ENCODE measurements at places on chromosomes 4 and X.

DNA sequence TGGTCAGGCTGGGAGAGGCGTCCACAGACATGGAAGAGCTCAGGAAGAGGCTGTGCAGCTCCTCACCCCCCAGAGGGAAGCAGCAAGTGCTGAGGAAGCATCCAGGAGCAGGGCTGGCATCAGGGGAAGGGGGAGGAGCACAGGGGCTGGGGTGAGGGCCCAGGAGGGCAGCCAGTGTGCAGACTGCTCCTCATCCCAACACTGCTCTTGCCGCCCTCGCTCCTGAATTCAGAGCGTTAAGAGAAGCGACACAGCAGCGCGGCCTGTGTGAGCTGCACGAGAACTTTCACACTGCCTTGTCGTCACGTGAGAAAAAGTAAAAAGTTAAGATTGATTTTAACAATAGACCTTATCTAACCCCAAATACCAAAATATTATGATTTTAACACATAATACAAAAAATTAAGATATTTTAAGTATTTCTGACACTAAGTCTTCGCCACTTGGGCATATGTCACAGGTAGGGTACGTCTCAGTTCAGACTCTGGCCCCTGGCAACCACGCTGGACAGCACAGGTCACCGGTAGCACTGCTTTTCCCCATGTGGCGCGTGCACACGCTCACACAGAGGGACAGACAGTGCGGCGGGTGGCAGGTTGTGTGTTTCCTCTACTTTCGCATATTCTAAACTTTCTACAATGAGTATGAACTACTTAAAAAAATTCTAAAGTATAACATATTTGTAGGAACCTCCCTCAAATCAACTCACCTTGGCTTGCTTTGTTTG, 19.7 kb downstream of the NOP14 start:
- DNase-seq: no peak

DNA sequence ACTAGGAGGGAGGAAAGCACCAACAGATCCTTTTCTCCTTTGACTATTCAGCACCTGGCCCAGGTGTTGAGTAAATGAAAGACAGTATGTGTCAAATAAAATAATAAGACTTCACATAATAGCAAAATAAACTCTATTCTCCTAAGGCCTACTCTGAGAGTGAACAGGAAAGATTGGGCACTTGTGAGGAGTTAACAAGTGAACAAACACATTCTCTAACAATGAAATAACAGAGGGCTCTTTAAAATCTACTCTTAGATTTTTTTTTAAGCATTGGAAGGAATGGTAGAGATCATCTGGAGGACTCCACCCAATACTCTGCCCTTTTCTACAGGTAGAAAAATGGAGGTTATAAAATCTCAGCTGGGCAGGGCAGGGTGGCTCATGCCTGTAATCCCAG, 39.1 kb upstream of the NOCT start:
- DNase-seq: no peak

DNA sequence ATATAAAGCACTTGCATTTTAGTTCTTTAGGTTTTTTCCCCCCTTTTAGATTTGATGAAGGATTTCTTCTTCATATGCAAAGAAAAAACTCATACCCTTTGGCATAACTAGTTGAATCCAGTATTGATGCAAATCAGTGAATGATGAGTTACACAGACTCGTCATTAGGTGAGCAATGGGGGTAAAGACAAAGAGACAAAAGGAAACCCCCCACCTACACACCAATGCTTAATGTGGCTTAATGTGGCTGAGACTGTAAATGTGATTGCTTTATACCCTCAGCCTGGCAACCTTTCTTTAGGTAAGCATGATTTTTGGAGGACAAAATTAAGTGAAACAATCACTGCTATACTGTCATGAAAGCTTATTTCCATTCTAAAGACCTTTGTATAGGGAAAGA, 39.5 kb downstream of the CD40LG start:
- no peak for DNase-seq

- no peak for DNase-seq
Measured at GRCh38 chr4:122434285-122434684, 22.2 kb downstream of the IL2 start.

GRCh38 chr4:174119051-174119450, 164.4 kb downstream of the FBXO8 start:
- DNase-seq: no peak

DNA sequence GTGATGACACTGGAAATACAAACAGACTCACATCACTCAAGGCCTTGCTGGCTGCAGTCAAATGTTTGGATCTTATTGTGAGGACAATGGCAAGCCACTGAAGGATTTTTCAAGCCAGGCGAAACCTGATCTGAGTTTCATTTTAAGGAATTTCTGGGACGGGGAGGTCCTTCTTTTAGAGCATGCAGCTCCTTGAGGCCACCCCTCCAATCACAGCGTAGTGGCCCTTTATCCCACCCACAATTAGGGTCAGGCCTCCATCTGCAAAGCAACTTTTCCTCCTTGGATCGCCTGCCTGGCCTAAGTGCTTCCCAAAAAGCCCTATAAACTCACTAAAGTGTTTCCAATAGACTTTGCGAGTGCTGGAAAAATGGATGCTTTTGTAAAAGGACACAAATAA, 115.5 kb downstream of the EFHC2 start:
- no peak for DNase-seq

DNA sequence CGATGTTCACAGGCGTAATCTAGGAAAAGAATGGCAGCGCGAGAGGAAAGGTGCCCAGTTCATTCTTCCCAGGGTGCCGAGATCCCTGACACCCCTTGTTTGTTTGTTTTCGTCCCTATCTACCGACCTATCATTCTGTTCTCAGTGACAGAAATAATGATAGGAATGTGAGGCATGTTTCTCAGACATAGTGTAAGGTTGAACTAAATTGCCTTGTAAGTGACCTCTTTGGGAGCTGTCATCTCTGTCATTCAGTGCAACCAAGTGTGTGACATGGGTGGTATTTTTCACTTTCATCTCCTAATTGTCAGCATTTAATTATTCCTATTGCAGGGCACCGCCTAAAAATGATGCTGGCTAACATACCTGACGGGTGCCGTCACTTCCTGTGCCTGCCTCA, 24.4 kb downstream of the CLDN22 start:
- DNase-seq: no peak

- no peak for DNase-seq
Measured at GRCh38 chr4:121272526-121272925, 108.3 kb downstream of the QRFPR start.

DNA sequence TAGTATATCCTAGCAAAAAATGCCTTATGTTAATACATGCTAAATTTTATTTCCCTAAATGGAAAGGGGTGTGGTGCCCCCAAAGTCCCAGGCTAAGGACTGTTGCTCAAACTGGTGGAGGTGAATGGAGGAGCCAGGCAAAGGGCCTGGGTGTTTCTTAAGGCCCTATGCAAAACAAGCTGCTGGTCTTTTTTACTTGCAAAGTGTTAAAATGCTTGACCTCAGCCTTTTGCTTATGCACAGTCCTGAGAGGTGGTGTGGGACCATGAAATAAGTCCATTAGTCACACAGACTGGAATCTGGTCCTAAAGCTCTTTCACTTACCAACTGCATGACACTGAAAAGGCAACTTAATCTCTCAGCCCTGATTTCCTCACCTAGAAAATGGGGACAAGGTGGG, 223.5 kb upstream of the MBNL3 start:
- DNase-seq: no peak

DNA sequence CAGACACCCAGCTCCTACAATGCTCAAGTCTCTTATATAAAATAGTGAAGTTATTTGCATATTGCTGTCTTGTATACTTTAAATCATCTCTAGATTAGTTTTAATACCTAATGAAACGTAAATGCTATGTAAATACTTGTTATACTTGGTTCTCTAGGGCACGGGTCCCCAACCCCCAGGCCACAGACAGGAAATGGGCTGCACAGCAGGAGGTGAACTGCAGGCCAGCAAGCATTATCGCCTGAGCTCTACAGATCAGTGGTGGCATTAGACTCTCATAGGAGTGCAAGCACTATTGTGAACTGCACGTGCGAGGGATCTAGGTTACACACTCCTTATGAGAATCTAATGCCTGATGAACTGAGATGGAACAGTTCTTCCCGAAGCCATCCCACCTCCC, 395.9 kb upstream of the EMCN start:
- no peak for DNase-seq

DNA sequence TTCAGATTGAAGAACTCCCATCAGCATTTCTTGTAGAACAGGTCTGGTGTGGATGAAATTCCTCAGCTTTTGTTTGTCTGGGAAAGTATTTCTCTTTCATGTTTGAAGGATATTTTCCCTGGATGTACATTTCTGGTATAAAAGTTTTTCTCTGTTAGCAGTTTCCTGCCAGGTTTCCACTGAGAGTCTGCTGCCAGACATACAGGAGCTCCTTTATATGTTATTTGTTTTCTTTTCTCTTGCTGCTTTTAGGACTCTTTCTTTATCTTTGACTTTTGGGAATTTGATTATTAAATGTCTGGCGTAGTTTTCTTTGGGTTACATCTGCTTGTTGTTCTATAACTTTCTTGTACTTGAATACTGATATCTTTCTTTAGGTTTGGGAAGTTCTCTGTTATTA, 486.5 kb downstream of the ARAP2 start:
- DNase-seq: no peak

GRCh38 chr4:85268961-85269360, 206.0 kb upstream of the ARHGAP24 start:
- no peak for DNase-seq

GRCh38 chrX:140733766-140734342, 24.3 kb downstream of the LINC00632 start:
- no peak for DNase-seq

DNA sequence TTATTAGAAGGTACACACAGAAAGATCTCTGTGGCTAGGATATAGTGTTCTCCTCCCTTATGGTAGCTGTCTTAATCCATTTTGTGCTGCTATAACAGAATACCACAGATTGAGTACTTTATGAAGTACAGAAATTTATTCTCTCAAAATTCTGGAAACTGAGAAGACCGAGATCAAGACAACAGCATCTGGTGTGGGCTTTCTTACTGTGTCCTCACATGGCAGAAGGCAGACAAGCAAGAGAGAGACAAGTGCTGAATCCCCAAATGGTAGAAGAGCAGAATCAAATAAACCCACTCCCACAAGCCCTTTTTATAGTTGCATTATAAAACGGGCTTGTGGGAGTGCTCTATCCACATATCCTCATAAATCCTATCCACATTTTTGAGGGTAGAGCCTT, 373.1 kb downstream of the GABRG1 start:
- no peak for DNase-seq

- DNase-seq: no peak
Measured at GRCh38 chrX:2871831-2872230, 43.1 kb downstream of the GYG2 start.

- no peak for DNase-seq
Measured at GRCh38 chr4:78542373-78542772, 9.2 kb upstream of the ANXA3 start.

- DNase-seq: no peak
Measured at GRCh38 chr4:681736-682451, 7.1 kb downstream of the SLC49A3 start.

DNA sequence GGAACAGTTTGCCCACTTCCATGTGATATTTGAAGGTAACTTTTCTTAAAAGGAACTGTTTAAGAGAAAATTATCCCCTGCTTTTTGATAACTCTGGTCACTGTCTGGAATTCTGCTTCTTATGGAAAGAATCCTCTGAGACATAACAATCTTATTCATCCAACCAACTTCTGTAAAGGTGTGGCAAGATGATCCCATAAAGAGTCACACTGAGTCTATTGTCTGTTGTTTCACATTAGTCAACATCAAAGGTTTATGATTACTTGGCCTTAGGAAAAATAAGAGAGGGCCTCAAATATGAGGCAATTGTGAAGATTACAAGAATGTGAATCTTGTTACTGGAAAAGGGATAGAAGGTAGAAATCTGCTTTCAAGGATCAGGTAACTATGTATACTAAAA, 88.0 kb upstream of the MAGEB18 start:
- no peak for DNase-seq

GRCh38 chrX:45379236-45379635, 178.6 kb upstream of the DIPK2B start:
- DNase-seq: no peak

DNA sequence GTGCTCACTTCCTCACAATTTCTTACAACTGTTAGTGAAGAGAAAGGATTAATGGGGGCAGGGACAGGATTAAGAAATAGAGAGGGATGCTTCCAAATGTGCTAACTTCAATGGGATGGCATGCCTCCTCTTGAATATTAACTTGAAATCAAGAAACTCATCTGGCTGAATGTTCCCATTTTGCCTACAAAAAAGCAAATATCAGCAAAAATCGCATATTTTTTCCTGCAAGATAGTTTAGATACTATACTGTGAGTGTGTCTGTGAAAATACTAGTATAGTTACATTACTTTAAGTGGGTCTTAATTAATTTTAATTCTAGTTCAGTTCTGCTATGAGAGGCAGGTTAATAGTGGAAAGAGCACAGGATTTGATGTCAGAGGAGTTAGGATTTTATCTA, 4.9 kb downstream of the PAICS start:
- no peak for DNase-seq

Data from stimulated activated CD4-positive, alpha-beta T cell treated with anti-CD3 and anti-CD28 coated beads, Interleukin-4, amount 100 ng/mL, for 1 hour (primary cell).